ENCODE measurements at places on chromosomes 5 and 9.

GRCh38 chr9:22119522-22120158 is 110.5 kb upstream of the CDKN2B start:
- no peak for DNase-seq

- DNase-seq, result no peak
Measured at GRCh38 chr9:15377625-15378540, 44.8 kb upstream of the SNAPC3 start.

GRCh38 chr5:55454282-55454681 is 80.5 kb downstream of the PLPP1 start:
- no peak for DNase-seq

GRCh38 chr5:151075698-151076331 is 5.0 kb downstream of the TNIP1 start:
- DNase-seq, result no peak

DNA sequence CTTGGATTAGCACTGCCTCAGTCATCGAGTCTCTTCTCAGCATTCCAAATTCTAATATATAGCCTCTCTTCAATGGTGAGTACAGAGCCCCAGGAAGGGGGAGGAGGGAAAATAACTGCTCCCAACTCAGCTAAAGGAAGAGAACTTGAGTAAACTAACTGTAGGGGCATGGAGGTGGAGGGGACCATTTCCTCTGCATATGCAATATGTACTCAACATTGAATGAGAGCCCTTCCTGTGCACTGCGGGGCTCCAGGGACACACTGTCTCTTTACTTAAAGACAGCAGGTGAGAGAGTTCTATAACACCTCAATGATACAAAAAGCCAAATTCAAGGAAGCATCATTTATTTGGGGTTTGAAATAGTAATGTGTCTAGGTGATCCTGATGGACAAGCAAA is 75.1 kb downstream of the GNAQ start:
- no peak for DNase-seq

Measured in activated CD4-positive, alpha-beta T cell treated with anti-CD3 and anti-CD28 coated beads, Interleukin-2, amount 50 U/mL, for 1 hour (primary cell).